A673 (cell line): ENCODE measurements at places on chromosomes 7 and 10.
A peak's percentile ranks its signal among the peaks of the same experiment; 100 is the strongest.

DNA sequence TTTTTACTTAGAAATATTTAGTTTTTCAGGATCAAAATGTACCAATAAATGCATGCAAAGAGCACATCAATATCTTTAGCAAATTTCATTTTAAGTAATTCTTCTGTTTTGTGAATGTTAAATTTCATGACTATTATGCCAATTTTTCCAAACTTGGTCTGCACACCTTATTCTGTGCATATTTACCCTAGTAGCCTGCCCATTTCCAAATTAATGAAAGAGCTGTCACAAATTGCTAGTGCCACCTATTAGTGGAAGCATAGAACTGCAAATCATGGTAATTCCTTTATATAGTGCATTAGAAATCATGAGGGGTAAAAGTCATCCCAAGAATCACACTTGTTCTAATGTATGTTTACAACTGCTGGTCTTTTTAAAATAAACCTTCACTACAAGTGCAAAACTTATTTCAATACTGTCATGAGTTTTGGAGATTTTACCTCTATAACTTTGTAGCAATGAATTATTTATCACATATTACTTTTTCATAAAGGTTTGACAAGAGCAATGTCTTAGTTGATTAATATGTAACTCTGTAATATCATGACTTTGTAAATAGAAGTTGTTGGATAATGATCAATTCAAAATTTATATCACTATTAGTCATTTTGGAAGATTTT lies 5.7 kb downstream of the SEMA3A start:
- no peaks in the 10 kb centered on the region for H3K27me3 ChIP-seq
- peaks cover 47% of the 10 kb centered on the region for H3K4me1 ChIP-seq
- peak; percentile 78 for DNase-seq
- no peak overlapping the region for H3K4me3 ChIP-seq
- no peaks in the 10 kb centered on the region for H3K36me3 ChIP-seq

GRCh38 chr10:45439873-45440272 lies 65.9 kb downstream of the ALOX5 start:
- H3K4me1 ChIP-seq, result no peaks in the 10 kb centered on the region
- H3K4me3 ChIP-seq, result no peak overlapping the region
- no peak for DNase-seq
- no peaks in the 10 kb centered on the region for H3K36me3 ChIP-seq
- H3K27ac ChIP-seq, result no peak overlapping the region

GRCh38 chr10:19209319-19209718 lies 160.7 kb downstream of the MALRD1 start:
- H3K36me3 ChIP-seq, result no peaks in the 10 kb centered on the region
- no peak overlapping the region for H3K27ac ChIP-seq
- no peak overlapping the region for H3K4me3 ChIP-seq
- no peaks in the 10 kb centered on the region for H3K4me1 ChIP-seq
- H3K27me3 ChIP-seq, result no peaks in the 10 kb centered on the region

GRCh38 chr7:91603707-91604106 lies 276.8 kb downstream of the MTERF1 start:
- no peaks in the 10 kb centered on the region for H3K27me3 ChIP-seq
- DNase-seq, result no peak
- no peak overlapping the region for H3K4me3 ChIP-seq
- no peaks in the 10 kb centered on the region for H3K36me3 ChIP-seq

- peaks cover 20% of the 10 kb centered on the region for H3K4me1 ChIP-seq
- H3K4me3 ChIP-seq, result no peak overlapping the region
- no peaks in the 10 kb centered on the region for H3K36me3 ChIP-seq
- no peak for DNase-seq
Observed at GRCh38 chr10:97546456-97547270, 25.9 kb upstream of the ANKRD2 start.

DNA sequence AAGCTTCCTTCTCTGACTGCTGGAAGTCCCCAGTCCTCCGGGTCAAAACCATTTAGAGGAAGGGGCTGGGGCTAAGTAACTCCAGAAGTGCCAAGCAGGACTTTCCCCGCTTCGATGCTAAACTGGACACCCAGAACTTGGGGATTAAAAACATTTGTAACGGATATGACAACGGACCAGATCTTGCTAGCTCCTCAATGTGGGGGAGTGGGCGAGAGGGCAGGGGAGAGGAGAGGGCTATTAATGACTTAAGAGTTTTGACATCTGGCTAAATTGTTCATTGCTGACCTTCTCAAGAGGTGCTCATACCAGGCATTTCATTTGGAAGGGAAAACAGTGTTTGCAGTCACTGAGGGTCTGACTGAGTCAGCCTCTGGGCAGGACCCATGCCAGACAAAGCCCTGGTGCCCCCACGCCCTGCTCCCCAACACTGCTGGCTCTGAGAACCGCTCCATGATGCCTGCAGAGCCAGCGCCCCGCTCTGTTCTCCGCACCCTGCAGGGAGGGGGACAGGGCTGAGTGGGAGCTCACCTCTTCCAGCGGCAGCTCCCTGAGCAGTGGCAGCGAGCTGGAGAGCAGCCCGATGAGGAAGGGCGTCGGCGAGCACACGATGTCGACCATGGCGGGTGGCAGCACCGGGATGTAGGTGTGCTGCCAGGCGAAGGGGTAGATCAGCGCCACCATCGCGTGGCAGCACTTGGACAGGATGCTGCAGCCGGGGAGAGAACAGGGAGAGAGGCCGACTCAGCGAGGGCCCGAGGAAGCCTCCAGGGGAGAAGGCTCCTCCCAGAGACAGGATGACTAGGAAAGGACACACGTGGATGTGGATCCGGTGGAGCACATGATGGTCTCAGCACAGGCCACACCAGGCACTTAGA lies 47.7 kb upstream of the MKRN1 start:
- H3K27me3 ChIP-seq, result no peaks in the 10 kb centered on the region
- H3K4me3 ChIP-seq, result no peak overlapping the region
- H3K36me3 ChIP-seq, result no peaks in the 10 kb centered on the region
- H3K27ac ChIP-seq, result no peak overlapping the region
- no peaks in the 10 kb centered on the region for H3K4me1 ChIP-seq

GRCh38 chr10:111098679-111099437 lies 22.0 kb downstream of the ADRA2A start:
- no peak for DNase-seq
- H3K4me1 ChIP-seq, result no peaks in the 10 kb centered on the region
- H3K27me3 ChIP-seq, result peaks cover 22% of the 10 kb centered on the region
- H3K36me3 ChIP-seq, result no peaks in the 10 kb centered on the region
- no peak overlapping the region for H3K27ac ChIP-seq

DNA sequence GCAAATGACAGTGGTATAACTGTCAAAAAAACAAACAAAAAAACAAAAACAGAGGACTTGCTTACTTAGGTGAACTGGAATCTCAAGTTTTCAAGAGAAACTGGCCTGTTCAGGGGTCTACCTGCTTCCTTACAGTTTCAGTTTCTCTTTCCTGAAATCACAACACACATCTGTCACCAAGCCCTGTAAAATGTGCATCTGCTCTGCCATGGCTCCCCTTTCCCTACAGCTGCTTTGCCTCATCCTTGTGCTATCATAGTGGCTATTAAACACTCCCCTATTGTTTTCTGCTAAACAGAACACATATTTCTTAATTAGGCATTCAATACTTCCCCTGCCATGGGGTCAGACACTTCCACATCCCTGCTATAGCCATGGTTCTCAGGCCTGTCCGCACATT lies 37.6 kb downstream of the CPED1 start:
- H3K4me1 ChIP-seq, result peaks cover 17% of the 10 kb centered on the region
- DNase-seq, result no peak
- H3K27ac ChIP-seq, result no peak overlapping the region
- H3K27me3 ChIP-seq, result no peaks in the 10 kb centered on the region
- H3K36me3 ChIP-seq, result no peaks in the 10 kb centered on the region

DNA sequence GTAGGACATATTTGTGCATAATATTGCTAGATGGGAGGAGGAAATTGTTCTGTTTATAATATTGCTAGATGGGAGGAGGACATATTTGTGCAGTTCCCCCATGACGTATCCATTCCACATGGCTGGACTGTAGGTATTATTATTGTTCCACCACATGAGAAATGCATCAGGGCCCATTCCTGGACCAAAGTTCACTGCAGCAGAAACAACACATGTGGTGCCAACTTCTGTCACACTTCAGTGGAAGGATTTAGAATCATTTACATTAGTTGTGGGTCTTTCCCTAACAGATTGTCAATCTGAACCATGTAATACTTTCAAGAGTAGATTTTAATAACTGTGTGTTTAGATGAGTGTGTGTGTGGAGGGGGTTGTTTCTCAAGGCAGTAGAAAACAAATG lies 32.7 kb upstream of the MACC1 start:
- H3K4me3 ChIP-seq, result no peak overlapping the region
- no peaks in the 10 kb centered on the region for H3K36me3 ChIP-seq
- H3K27ac ChIP-seq, result no peak overlapping the region
- peak; percentile 31 for DNase-seq

DNA sequence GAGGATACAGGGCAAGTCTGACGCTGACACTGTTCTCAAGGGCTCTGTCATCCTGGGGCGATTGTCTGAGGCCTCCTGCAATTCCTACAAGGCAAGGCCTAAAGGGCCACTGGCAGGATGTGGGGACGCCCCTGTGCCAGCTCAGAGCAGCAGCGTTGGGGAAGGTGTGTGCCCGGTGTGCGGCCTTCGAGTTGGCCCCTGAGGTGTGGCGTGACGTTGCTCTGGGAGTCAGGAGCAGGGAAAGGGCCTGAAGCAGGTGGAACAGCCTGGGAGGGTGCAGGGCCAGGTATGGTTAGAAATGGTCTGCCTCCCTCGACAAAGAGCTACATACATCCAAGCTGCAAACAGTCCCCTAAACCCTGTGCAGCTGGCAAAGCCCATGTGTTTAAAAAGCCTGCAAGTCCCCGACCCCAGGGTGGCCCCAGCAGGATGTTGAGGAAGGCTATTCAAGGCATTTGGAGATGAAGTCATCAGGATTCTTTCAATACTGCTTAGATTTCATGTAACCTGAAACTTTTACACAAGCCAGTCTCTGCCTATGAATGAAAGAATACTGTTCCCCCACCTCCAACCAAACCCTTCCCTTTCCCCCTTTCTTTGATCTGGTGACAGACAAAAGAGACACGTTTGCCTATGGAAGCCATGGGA lies 142.5 kb upstream of the TNS3 start:
- H3K27ac ChIP-seq, result no peak overlapping the region
- peaks cover 16% of the 10 kb centered on the region for H3K27me3 ChIP-seq
- no peak for DNase-seq
- H3K4me1 ChIP-seq, result no peaks in the 10 kb centered on the region

- no peaks in the 10 kb centered on the region for H3K4me1 ChIP-seq
- DNase-seq, result no peak
- no peaks in the 10 kb centered on the region for H3K27me3 ChIP-seq
- H3K27ac ChIP-seq, result no peak overlapping the region
Observed at GRCh38 chr10:132101529-132101928, 35.8 kb downstream of the JAKMIP3 start.

GRCh38 chr7:99129001-99129400 lies 14.9 kb downstream of the SMURF1 start:
- H3K27ac ChIP-seq, result no peak overlapping the region
- peaks cover 4% of the 10 kb centered on the region for H3K4me1 ChIP-seq
- DNase-seq, result no peak
- H3K27me3 ChIP-seq, result no peaks in the 10 kb centered on the region
- no peak overlapping the region for H3K4me3 ChIP-seq

GRCh38 chr7:77651575-77652162 lies 44.6 kb upstream of the RSBN1L start:
- H3K27ac ChIP-seq, result no peak overlapping the region
- no peak overlapping the region for H3K4me3 ChIP-seq
- DNase-seq, result peak; percentile 58
- no peaks in the 10 kb centered on the region for H3K4me1 ChIP-seq
- H3K27me3 ChIP-seq, result no peaks in the 10 kb centered on the region

DNA sequence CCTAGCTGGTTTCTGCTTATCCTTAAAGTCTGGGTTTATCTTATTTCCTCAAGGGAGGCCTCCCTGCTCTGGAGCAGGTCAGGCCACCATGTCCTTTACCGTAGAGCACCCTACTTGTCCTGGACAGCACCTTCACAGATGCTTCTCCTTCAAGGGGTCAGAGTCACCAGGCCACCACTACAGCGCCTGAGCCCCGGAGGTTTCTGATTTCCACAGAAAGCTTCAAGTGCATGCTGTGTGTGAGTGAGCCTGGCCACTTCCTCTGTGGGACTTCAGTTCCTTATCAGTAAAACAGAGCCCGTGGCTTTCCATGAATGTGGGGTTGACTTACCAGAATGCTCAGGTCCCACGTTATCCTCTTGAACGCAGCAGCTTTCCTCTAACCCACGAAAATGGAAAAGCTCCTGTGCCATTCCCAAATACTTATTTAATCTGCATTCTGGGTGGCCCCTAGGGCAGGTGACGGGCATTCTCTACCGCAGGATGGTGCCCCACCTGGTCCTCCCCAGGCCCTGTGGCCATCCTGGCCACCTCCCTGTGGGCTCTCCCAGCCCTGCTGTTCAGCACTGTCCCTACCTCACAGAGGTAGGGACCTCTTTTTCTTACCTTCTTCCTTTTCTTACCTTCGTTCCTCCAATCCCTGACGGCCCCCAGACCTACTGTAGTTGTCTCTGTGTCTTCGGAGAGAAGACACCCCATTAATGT lies 1.4 kb upstream of the DOCK1 start:
- H3K27me3 ChIP-seq, result no peaks in the 10 kb centered on the region
- H3K4me3 ChIP-seq, result no peak overlapping the region
- no peak for DNase-seq
- no peak overlapping the region for H3K27ac ChIP-seq

- no peak overlapping the region for H3K4me3 ChIP-seq
- no peak overlapping the region for H3K27ac ChIP-seq
- H3K27me3 ChIP-seq, result no peaks in the 10 kb centered on the region
- no peak for DNase-seq
- no peaks in the 10 kb centered on the region for H3K36me3 ChIP-seq
Observed at GRCh38 chr7:12030116-12030515, 181.0 kb upstream of the TMEM106B start.

DNA sequence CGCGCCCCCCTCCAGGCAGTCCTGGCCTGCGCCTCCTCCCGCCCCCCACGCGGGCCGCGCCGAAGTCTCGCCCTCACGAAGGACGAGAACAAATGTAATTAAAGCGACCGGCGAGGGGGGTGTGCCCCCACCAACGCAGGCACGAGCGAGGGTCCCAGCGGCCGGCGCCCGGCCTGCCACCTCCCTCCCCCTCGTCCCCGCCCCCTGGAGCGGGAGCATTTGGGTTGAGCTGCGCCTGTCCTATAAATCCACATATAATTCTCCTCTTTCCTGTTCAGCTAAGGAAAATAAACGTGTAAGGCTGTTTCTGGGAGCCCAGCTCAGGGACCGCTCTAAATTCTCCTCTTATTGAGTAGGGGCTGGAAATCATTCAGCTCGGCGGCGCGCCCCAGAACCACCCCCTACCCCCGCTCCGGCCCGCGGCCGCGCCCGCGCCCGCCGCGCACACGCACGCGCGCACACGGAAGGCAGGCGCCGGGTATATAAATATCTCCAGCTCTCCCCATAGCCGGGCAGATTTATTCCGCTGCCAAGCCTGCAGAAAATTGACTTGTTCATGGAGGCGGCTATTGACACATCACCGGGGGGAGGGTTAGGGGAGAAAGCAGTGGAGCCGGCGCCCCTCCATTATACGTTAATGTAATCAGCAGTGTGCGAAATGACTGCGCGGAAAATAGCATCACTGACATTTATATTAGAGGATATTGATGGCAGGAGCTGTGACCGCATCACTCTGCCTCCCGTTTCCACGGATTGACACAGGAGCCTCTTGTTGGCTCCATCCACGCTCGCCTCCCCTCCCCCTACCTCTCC lies 61.6 kb upstream of the BTRC start:
- no peaks in the 10 kb centered on the region for H3K36me3 ChIP-seq
- H3K27me3 ChIP-seq, result peaks cover 37% of the 10 kb centered on the region
- H3K4me3 ChIP-seq, result peak overlapping the region; percentile 45
- peak; percentile 43 for DNase-seq
- no peak overlapping the region for H3K27ac ChIP-seq
